Tibial nerve (tissue), 4 donors: ENCODE measurements at places on chromosomes 6 and 20. TPM values are rescaled to one million over a fixed set of nuclear protein-coding genes. Genes with fewer than 3 reads are reported as not detected.

Gene ETV7
- 1.0 TPM for total RNA-seq

Gene MAP7
- total RNA-seq = 0.84 TPM

Gene NOTCH4
- total RNA-seq = 37.8 TPM

Gene TMEM244
- total RNA-seq = not detected

Gene TBX18
- total RNA-seq = 50.2 TPM

Gene RREB1
- 61.5 TPM for total RNA-seq

Gene HSPA1A
- 214 TPM for total RNA-seq

Gene CPXM1
- 2.0 TPM for total RNA-seq

Gene CASS4
- total RNA-seq = 2.0 TPM

Gene RIPPLY2
- not detected for total RNA-seq

Gene LAMP5
- total RNA-seq = 0.44 TPM

Gene OPRM1
- total RNA-seq = not detected

Gene MYCT1
- total RNA-seq = 21.3 TPM

Gene IRF4
- 0.22 TPM for total RNA-seq

Gene TMX4
- total RNA-seq = 71.7 TPM

Gene NFKBIL1
- total RNA-seq = 26.2 TPM

Gene MUCL3
- total RNA-seq = under 0.01 TPM

Gene DEFB124
- total RNA-seq = not detected

Gene SYTL3
- total RNA-seq = 4.1 TPM

Gene PTP4A1
- total RNA-seq = 19.0 TPM

Gene HSPA1L
- total RNA-seq = 1.9 TPM

Gene WASF1
- 8.5 TPM for total RNA-seq

Gene SNX9
- total RNA-seq = 61.2 TPM

Gene SAMD3
- 2.1 TPM for total RNA-seq

Gene SMIM28
- total RNA-seq = not detected

Gene SMOC2
- 139 TPM for total RNA-seq

Gene PLA2G7
- total RNA-seq = 1.6 TPM

Gene PPT2
- total RNA-seq = 42.2 TPM

Gene PRR18
- not detected for total RNA-seq

Gene RHAG
- total RNA-seq = 1.7 TPM

Gene ITCH
- total RNA-seq = 48.4 TPM

Gene CHRNA4
- total RNA-seq = not detected

Gene CLVS2
- 0.22 TPM for total RNA-seq

Gene ZFP64
- 19.4 TPM for total RNA-seq
